ENCODE measurements at places on chromosomes 7 and 10.

- DNase-seq: no peak
Observed at GRCh38 chr7:33642312-33642711, 263.0 kb upstream of the BMPER start.

DNA sequence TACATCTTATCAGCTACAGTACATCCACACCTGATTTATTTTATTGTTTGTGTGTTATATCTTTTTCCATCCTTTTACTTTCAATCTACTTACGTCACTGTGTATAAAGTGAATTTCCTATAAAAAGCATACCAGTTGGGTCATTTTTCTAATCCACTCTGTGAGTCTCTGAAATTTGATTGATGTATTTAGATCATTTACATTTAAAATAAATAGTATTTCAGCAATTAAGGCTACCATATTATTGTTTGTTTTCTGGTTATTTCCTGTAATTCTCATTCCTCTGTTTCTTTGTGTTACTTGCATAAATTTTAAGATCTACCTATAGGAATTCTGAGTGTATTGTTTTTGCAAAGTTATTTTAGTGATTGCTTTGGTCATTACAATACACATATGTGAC lies 53.7 kb downstream of the VSTM4 start:
- DNase-seq: no peak

DNA sequence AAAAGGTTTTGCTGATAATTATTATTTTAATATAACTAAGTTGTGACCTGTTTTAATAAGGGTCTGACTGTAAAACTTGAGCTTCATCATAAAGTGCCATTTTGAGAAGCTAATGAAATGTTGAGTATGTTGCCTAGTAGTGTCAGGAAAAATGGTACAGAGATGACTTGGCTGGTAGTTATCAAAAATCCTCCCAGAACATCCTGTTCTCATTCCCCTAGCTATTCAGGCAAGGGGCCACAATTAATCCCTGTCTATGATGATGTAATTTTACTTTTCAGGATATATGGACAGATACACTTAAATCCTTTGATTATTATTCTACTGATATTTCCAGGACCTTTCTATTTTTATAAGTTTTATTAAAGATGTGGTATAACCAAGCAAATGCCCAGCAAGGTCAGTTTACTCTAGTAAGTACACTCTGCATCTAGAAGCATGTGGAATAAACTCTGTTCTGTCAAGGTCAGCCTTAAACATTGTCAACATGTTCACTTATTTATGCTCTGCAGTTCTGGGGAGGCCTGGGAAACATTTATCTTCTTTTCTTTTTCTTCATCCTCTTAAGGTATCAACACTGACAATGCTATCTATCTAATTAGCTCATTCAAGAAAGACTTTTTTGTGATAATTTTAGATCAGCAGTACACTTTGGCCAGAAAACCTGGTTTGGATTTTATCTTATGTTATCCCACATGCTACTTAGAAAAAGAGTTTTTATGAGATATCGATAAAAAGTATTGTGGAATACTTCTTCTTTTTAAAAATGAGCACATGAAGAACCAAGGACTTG lies 32.1 kb downstream of the BTRC start:
- no peak for DNase-seq

DNA sequence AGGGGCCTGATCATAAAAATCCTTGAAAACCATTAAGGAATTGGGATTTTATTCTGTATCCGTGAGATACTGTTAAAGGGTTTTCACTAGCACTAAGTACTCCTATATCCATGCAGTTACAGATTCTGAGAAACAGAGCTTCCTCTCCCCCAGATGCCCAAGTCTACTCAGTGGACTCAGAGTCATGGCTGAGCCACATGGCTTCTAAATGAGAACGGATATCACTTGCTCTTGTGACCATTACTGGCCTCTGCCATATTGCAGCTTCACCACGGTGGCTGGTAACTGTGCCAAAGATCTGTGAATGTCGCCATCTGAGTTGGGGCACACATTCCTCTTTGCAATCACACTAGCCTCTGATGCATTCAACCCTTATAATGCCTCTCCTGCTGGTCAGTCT lies 42.0 kb upstream of the PALS2 start:
- no peak for DNase-seq

DNA sequence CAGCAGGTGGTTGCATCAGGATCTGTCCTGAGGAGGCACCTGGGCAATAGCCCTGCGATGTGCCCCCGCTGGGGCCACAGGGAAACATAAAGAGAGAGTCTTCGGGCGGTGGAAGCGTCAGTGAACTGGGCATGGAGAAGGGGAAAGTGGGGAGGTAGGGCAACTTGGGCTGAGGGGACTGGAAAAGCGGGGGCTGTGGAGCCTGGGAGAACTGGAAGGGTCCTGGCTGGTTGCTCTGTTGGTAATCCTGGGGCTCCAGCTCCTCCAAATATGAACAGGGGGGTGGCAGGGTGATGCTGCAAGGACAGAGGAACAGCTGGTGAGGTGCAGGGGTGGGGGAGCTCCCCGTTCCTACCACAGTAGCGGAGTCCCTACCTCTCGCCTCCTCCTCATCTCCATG lies 5.2 kb downstream of the NOBOX start:
- no peak for DNase-seq

Data from SK-N-DZ (cell line).